Calu3 (cell line): ENCODE measurements at places on chromosomes 1 and 21. TPM values are rescaled to one million over a fixed set of nuclear protein-coding genes. Genes with fewer than 3 reads are reported as not detected.
A peak's percentile ranks its signal among the peaks of the same experiment; 100 is the strongest.

DNA sequence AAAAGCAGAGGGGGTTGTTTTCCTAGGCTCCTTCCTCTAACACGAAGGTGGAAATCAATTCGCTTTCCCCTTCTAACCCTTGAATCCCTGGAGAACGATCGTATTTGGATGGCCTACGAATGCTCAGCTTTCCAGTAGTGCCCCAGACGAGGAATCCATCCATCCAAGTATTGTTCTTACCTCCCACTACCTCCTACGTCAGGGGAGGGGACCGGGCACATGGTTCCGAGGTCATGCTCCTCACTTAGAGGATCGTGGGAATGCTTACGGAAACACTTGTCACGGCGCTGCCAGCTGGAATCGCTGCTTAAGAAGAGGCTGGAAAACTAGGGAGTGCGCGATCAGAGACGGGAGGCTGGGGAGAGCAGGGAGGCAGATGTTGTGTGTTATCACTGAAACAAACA, 47.4 kb downstream of the CAPZB start:
- H3K4me3 ChIP-seq = no peak overlapping the region
- no peak overlapping the region for H3K27ac ChIP-seq
- peaks cover 52% of the 10 kb centered on the region for H3K4me1 ChIP-seq
- H3K27me3 ChIP-seq = no peaks in the 10 kb centered on the region
- DNase-seq = no peak

- DNase-seq = no peak
- peaks cover 41% of the 10 kb centered on the region for H3K4me1 ChIP-seq
- peak overlapping the region; percentile 49 for H3K4me3 ChIP-seq
- H3K27ac ChIP-seq = peak overlapping the region; percentile 92
- H3K36me3 ChIP-seq = no peaks in the 10 kb centered on the region
- no peaks in the 10 kb centered on the region for H3K27me3 ChIP-seq
These were observed 578.9 kb upstream of the NR5A2 start for GRCh38 chr1:199448646-199449045.

DNA sequence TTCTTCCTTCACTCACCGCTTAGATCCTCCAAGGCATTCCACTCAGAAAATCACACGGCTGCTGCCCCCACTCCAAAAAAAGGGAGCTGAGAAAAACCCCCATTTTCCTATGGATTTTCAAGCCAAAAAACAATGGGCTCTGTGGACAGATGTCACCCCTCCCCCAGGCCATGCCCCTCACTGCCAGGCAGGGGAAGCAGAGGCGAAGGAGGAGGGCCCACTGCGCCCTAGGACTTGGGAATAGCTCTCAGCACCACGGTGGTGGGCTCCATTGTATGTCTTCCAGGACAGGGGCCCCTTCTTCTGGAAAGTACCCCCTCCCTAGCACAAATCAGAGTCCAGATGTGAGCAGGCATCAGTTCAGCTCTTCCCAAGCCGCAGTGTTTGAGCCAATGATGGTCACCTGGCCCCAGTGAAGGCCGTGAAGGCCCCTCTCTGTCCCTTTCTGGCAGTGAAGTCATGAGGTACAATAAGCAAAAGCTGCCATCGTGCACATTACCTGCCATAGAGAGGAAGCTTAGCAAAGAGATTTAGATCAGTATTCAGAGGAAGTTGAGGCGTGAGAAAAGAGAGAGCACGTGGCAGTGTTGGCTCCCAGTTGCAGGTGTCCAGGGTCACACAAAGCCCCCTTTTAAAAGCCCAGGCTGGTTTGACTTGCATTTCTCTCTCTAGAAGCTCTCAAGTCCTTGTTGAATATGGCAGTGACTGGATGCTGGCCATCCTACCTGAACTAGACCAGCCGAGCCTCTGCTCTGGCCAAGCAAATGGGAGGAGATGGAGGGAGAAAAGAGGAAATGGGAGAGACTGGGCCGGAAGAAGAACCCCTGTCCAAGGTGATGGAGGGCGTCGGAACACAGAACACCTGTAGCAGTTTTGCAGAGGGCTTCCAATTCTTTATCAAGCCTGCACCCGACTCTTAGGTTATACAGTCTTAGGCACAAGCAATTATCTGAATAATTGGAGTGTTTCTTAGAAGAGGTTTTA, 149.0 kb downstream of the TOMM20 start:
- no peak for DNase-seq
- H3K4me3 ChIP-seq = peak overlapping the region; percentile 47
- peak overlapping the region; percentile 97 for H3K27ac ChIP-seq
- H3K27me3 ChIP-seq = no peaks in the 10 kb centered on the region
- peaks cover 29% of the 10 kb centered on the region for H3K36me3 ChIP-seq
- peaks cover 73% of the 10 kb centered on the region for H3K4me1 ChIP-seq

- no peak for DNase-seq
- no peak overlapping the region for H3K4me3 ChIP-seq
- H3K36me3 ChIP-seq = no peaks in the 10 kb centered on the region
- peaks cover 33% of the 10 kb centered on the region for H3K4me1 ChIP-seq
- H3K27me3 ChIP-seq = no peaks in the 10 kb centered on the region
- H3K27ac ChIP-seq = no peak overlapping the region
These were observed 89.5 kb downstream of the KCNJ15 start for GRCh38 chr21:38346286-38346685.

Gene PLA2G5
- not detected in 2 replicates for total RNA-seq

Gene ADORA1
- 1.5 and 1.7 TPM in 2 replicates for total RNA-seq

Gene ODF2L
- 38.6 and 39.3 TPM in 2 replicates for total RNA-seq

Gene KCNK1
- 38.0 and 39.2 TPM in 2 replicates for total RNA-seq
